ENCODE measurements at places on chromosomes 12 and 14.

DNA sequence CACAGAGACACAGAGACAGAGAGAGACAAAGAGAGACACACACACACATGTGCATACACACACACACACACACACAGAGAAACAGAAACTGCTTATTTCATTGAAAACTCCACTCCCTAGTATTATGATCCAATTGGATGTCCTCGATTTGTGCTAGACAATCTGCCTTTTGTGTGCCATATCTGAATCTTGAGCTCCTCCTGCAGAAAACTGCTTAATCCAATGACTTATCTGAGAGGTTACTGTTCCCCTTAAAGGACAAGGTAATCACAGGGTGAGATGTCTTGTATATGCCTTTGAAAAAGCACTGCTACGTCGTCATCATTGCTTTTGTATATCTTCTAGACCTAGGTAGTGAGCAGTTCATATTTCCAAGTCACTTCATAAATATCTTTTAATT, 371.5 kb downstream of the LRIG3 start:
- DNase-seq: no peak

- no peak for DNase-seq
Observed at GRCh38 chr14:32559048-32559447, 229.9 kb downstream of the AKAP6 start.

DNA sequence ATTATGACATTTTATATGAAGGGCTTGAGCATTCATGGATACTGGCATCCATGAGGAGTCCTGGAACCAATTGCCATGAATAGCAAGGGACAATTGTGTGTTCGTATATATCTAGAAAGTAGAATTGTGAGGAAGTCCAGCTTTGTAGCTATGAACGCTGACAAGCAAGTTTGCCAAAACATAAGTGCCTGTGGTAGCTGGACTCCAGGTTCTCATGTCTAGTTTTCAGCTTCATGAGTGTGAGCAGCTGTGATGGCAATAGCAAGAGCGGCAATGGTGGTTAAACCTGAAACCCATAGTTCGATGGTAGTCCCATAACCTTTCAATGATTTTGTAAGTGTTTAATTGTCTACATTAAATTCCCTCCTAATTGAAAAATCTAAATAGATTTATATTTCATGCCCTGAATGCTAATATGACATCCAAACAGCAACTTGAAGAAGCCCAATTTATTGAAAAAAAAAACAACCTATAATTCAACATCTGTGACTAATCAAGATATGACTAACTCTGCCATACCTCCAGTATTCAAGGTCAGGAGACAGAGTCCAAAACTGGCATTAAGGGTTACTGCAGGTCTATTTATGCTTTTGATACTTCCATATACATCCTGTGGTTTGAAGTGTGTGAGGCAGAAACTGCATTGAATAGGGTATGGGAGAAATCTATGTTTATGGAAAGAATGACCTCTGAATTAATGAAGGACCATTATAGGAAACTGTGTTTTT, 50.3 kb upstream of the PCED1B start:
- DNase-seq: no peak

- DNase-seq: no peak
Observed at GRCh38 chr12:52630008-52630500, 11.7 kb upstream of the KRT73 start.

DNA sequence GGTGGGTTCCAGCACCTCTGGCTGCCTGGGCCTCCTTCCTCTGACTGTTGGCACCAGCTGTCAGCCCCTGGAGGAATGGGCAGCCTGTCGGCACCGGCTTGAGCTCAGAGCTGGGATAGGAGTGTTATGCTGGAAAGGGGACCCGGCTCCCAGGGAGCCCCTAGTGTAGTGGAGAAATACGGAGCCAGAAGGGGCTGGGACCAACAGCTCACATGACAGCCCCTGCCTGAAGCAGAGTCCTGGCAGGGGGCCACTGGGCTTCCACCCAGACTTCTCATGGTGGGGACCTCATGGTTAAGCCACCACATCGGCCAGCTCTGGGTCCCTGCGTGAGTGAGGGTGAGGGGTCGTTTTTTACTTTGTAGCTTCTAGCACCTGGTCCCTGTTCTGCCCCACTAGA, 174.5 kb downstream of the TSPAN9 start:
- no peak for DNase-seq

DNA sequence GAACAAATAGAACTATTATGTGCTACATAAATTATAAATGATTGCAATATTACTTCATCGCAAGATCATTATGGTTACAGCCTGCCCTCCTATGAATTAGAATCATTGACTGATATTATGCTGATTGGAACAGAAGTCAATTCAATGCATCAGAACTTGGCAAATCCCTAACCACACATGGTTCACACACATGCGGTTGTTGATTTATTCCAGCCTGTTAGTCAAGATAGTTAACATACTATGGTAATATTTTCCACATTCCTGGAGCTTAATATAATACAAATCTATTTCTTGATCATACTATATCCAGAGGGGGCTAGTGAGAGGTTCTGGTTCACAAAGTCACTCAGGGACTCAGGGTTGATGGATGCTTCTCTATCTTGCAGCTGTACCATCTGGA, 9.7 kb upstream of the CACNA1C start:
- DNase-seq: no peak

DNA sequence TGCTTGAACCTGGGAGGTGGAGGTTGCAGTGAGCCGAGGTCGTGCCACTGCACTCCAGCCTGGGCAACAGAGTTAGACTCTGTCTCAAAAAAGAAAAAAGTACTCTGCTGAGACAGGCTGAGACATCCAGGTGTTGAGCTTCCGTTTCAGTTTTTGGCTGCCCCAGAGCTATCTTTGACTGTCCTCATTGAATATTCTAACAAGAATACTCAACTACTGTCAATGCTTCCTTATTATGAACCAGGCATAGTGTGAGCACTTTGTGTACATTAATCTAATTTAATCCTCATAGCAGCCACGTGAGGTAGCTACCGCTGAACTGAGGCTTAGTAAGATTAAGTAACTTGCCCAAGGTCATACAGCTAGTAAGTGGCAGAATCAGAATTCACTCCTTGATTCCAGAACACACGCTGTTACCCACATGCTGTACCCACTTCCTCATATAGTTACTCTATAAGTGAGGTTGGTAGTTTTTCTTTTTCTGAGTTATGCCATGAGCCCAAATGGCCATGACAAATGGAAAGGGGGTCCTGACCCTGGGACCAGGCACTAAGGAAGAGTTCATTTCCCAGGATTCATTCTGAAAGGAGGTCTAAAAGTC, 11.3 kb downstream of the ALDH1L2 start:
- no peak for DNase-seq

DNA sequence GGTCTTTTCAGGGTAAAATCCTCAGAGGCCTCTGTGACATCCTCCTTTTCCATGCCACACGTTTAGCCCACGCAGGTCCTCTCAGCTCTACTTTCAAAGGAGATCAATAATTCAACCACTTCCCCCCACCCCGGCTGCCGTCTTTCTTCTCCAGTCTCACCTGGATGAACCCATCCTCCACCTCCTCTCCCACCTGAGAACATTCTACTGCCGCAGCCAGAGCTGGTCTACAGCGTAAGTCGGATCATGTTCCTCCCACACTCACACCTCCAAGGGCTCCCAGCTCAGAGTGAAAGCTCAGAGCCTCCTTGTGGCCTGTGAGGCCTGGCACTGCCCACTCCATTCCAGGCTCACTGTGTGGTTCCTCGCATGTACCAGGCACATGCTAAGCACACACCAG, 246.6 kb downstream of the CHST11 start:
- no peak for DNase-seq

DNA sequence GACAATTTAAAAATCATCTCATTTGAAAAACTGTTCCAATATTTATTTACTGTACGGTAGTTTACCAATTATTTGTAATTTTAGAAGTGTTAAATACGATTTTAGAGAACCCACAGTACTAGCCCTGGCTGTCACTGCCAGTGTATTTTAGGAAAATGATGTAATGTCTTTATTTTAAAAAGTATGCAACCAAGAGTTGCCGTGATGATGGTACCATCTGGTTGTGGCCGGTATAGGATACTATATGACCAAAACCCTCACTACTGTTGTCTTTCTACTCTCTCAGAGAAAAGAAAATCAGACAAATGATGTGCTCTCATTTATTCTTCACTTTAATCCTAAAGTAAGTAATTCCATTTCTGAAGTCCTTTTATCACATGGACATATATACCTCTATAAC, 395.0 kb downstream of the FOXG1 start:
- no peak for DNase-seq

DNA sequence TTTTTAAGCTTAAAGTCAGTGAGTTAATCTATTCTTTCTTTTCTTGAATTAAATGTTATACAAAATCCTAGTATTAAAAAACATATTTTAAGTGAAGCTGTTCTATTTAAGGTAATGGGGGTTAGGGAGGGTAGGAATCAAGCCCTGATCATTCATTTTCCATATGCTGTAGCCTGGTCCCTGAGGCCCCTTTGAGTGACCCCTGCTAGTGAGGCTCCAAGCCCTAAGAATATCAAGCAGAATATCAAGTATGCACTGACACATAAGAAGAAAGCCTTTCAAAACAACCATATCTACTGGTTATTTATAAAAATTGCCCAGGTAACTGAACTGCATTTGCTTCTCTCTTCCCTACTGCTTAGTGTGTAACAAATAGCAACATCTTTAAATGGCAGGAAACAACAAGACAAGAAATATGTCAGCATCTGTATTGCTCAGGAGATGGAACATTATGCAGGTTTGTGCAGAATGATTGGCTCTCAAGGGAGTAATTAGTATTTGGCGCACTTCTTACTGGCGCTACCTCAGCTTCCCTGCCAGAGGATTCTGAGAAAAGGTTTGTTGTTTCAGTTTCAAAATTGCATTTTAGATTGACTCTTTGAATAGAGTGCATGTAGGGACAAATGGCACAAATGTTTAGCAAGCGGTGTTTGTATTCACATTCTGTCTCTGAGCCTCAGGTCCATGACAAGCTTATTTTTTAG, 223.0 kb downstream of the DUSP6 start:
- no peak for DNase-seq

GRCh38 chr12:105949391-105949790, 189.4 kb downstream of the NUAK1 start:
- DNase-seq: no peak

GRCh38 chr12:3288690-3289089, 202.3 kb upstream of the PRMT8 start:
- DNase-seq: no peak

DNA sequence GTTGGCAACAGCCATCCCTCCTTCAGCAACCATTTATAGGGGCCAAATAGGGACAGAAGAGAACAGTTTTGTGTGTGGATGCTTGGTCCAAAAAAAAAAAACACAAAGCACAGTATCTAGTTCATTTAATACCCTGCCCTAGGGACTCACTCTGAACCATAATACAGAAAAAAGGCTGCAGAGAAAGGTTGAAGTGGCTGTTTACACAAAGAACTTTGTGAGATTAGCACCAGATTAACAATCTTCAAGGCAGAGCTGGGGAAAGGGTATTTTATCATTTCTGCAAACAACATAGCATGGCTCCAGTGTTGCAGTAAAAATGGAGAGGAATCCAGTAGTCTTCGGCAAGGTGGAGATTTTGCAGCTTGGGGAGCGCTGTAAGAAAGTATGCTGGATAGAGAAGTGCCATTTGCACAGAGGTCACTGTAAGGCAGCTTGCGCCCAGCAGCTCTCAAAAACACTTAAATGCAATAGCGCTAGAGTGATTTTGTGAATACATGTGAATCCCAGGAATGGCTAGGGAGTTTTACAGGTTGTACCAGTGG, 124.2 kb upstream of the PLEKHA5 start:
- no peak for DNase-seq

DNA sequence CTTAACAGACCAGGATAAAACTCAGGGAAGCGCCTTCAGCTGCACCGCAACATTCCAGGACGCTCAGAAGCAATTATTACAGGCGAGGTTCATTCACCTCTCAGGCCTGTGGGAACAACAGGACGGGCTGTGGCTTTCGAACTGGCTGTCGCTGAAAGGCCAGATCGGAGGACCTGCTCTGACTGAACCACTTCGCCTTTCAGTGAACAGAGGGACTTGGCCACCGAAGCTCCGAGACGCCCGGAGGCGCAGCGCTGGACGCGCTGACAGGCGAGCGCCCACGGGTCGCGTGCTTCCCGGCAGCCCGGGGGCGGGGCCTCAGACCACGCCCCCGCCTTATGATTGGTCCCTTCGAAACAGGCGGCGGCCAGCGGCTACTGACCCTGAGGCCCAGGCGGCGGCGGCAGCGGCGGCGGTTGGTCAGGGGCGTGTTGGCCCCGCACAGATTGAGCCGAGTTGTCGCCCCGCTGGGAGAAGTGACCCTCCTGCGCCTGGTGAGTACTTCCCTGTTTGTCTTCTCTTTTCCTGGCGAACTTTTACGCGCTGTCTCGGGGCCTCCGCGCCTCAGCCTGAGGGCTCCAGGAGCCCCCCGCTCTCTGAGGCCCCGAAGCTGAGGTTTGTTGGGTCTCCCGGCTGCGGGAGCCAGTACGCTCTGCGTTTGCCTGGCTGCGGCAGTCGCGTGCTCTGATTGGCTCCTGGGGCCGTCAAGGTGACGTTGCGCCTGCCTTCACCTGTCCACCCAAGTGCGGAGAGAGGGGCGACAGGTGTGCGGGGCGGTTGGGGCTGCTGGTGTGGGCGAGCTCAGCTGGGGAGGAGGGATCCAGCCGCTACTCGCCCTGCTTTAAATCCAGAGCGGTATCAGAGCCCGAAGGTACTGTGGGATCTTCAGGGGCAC, at the start of gene GAS2L3:
GAS2L3 (plus strand) TSS at position 393 of the 895 bp plus-strand sequence. CDS start 21,221 bp downstream, outside the sequence.
- DNase-seq: peak; percentile 84

DNA sequence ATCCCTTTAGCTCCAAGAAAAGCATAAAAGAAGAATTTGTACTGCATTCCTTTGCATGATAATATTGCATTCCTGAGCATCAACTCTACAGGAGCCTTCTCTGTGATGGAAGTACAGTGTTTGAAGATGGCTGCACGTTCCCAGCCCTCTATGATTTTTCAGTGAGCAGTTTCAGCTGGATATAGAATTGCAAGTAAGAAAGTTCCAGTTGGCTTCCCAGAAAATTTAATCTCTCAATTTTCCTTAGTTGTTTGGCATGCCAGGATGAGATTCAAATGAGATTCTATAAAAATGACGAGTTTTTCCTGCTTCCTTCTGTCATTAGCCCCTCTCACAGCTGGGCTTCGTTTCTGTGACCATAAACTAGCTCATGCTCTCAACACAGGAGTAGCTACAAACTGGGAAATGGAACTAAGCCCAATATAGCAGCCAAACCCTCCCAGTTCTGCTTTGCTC, 109.9 kb downstream of the TTC8 start:
- peak; percentile 3 for DNase-seq

- DNase-seq: peak; percentile 73
Observed at GRCh38 chr14:89767861-89768268, 186.7 kb downstream of the EFCAB11 start.
